ENCODE measurements at places on chromosomes 2 and 18.

DNA sequence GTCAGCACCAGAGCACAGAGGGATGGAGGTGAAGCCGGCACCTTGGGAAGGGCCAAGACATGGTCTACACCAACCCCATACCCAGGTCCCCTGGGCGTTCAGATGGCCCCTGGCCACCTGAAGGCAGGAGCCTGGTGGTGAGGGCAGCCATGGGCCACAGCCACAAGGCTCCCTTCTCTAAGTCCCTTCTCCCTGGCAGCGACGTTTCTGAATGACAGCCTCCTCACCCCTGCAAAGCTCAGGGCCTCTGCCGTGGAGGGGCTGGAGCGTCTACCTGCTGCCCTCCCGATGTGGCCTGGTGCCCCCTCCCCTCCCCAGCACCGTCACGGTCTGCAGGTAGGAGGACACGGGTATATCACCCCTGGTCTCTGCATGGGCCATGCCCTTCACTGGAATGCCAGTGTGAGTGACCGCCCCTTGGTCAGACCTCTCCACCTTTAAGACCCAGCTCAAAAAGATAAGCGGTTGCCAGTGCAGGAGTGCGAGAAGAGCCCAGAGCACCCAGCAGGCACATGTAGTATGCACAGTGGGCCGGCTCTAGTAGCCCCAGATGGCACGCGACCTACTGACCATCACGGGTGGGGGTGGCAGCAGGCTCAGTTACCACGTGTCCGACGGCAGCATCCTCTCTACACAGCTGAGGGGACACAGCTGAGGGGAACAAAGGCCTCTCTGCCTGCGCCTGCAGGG, 46.6 kb downstream of the HS6ST1 start:
- DNase-seq = no peak

- no peak for DNase-seq
Observed at GRCh38 chr18:68984342-68984741, 186.5 kb downstream of the CCDC102B start.

DNA sequence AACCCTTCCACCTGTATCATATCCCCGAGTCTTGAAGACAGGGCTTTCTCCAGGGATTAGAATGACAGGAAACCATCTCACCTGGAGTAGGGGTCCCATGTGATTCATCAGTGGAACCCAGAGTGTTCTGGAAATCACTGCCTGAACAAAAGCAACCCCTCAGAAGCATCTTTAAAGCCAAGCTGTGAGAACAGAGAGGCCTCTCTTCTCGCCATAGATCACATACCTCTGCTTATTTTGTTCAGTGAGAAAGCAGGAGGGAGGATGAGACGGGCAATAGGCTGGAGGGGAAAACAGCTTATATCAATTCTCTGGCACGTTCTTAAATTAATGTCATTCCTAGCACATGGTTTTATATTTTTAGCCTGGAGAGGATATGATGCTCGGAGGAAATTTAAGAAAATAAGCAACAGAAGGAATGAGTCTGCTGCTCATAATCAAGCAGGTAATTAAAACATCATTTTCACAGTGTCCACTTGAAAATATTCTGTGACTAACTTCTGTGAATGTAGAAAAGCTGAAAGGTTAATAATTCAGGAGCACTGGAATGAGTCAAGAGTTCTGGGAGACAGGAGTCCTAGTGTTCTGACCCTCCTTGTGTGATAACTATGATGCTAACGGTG, 213.6 kb upstream of the SP5 start:
- no peak for DNase-seq

GRCh38 chr2:156797832-156798231, 361.7 kb downstream of the GPD2 start:
- no peak for DNase-seq

DNA sequence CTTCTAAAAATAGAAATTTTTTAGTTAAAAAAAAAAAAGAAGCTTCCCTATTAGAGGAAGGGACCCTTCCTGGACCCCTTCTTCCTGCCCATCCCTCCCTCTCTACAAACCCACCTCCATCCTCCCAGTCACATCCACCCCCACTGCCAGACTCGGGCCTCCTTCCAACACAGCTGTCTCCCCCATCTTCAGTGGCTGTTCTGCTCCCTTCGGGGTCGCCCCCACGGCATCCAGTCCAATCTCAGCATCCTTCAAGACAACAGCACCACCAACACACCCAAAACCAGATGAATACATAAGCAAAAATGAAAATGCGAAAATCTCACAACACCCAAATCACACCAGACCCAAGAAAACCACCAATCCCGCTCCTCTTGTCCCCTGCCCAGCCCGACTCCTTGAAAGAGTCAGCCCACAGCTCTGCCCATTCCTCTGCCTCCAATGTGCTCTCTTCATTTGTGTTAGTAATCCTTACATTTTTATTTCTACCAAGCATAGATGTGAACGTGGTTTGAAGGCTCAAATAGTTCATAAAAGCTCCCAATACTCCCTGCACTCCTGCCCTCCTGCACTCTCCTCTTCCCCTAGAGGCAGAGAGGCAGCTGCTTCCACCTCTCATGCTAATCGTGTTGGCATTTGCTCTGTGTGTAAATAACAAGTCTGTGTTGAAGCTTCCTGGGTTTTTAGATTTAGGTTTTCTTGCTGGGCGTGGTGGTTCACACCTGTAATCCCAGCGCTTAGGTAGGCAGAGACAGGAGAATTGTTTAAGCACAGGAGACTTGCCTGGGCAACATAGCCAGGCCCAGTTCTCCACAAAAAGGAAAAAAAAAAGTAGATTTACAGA, 37.0 kb downstream of the MAL start:
- DNase-seq = no peak

GRCh38 chr18:11834772-11835171, 16.4 kb upstream of the CHMP1B start:
- no peak for DNase-seq

DNA sequence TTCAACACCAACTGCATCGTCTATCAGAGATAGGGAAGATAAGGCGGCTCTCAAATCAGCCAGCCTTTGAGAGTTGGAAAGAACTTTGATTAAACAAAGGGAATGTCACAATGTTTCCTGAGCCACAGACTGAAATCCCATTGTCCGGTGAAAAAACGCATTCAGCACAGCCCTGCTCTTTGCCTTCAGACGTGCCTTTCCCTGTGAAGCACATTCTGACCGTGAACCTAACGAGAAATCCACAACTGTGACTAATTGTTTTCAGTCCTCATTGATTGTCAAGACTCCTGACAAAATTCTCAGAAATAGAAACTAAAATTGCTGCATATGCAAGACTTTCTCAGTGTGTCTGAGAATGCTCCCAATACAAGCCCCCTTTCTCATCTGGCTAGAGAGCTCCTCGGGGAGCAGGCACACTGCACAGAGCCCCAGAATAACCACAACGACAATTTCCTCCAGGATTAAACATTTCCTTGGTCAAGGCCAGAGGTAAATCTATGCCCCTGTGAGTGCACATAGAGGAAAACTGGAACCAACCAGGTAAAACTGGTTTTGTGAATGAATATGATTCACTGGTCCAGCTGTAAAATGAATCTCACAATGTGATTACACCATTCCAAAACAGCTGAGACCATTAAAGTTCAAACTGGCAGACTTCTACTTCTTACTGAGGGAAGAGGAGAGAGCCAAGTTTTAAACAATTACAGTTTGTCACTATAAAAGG, 561.9 kb upstream of the ID2 start:
- DNase-seq = no peak

GRCh38 chr2:126264625-126265024, 391.3 kb upstream of the GYPC start:
- DNase-seq = no peak

DNA sequence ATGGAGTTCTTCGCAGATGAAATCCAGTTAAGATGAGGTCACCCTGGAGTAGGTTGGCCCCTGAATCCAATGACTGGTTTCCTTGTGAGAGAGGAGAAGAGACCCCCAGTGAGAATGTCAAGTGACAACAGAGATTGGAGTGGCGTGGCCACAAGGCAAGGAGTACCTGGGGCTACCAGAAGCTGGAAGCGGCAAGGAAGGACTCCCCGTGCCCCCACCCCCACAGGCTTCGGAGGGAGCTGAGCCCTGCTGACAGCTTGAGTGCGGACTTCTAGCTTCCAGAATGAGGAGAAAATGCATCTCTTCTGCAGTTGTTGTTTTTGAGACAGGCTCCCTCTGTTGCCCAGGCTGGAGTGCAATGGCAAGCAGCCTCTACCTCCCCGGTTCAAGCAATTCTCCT, 78.0 kb upstream of the HPCAL1 start:
- no peak for DNase-seq

DNA sequence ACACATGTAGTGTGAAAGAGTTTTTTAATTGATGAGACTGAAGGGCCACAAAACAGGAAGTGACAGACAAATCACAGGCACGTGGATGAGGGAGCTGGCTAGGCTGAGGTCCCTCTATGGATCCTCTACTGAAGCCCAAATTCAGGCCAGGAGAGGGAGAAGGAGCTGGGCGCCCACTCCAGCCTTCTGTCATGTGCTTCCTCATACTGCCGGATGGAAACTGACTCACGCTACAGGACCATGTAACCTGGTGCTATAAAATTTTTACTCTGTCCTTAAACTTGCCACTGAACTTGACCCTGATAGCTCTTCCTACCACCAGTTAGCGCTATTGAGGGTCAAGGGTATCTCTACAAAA, 31.3 kb downstream of the PSTPIP2 start:
- DNase-seq = no peak

DNA sequence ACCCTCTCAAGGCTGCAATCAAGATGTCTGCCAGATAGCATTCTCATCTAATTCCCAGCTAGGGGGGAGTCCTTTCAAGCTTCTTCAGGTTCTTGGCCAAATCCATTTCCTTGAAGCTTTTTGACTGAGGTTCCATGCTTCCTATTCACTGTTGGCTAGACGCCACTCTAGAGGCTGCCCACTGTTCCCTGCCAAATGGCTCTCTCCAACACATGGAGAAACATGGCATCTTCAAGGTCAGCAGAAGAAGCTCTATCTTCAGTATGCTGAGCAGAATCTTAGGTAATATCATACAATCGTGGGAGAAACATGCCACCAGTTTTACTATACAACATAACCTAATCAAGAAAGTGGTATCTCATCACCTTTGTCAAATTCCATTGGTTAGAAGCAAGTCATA, 1985.1 kb upstream of the CELF4 start:
- no peak for DNase-seq

DNA sequence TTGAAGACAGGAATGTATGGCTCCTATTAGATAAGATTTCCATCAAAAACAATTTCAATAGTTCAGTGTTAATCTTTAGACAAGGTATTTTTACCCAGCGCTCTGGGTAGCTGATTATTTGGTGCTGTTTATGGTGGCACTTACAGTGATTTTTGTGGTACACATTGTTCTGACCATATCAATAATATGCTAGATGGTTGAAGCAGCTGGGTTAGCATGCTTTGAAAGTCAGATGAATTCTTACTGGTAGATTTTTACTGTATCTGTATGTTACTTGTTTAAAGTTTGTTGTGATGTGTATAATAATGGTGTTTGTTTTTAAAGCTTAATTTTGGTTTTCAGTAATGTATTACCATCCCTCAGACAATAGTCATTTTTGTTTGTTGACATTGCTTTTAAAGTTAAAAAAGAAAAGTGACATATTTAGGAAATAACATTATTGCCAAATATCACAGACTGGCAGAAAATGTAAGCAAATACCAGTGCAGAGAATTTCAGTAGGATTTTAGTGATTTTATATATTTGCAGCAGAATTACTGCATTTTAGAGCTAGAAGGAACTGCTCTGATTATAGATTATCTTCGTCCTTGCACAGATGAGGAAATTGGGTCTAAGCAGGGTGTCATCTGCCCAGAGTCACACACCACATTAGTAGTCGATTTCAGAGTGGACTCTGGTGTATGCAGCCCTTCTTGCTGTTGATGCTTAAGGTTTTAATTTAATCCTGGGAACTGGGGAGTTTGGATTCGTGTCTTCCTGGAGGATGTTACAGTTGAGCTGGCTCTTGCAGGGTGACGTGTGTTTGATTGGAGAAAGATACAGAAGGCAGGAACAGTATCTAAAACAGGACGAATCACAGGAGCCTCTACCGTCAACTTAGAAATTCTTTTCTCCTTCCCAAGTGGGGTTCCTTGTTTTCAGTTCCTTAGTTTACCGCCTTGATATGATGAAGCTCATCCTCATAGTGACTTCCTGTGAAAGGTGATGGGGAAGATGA, 6.6 kb downstream of the SOCS6 start:
- DNase-seq = peak; percentile 78

GRCh38 chr18:44881461-44882162, 200.9 kb downstream of the SETBP1 start:
- DNase-seq = no peak

DNA sequence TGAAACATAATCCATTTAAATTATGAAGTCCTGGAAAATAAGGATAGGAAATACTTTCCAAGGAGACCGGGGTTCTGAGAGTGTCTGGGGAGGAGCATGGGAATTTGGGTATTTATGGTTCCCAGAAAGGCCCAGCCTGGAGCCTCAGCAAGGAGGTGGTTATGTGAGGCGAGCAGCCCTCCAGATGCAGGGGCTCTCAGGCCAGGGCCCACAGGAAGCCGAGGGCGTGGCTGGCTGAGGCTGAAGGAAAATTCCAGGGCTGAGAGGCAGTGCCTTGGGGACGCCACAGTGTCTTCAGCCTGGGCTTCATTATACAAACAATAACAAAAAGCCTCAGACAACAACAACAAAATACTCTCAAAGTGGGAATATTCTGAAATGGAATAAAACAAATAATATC, 86.9 kb upstream of the SERPINE2 start:
- no peak for DNase-seq

- no peak for DNase-seq
Observed at GRCh38 chr2:130882991-130883390, 46.3 kb downstream of the ARHGEF4 start.

Measured in SK-N-DZ (cell line).